ENCODE measurements at places on chromosomes 7 and 10.

DNA sequence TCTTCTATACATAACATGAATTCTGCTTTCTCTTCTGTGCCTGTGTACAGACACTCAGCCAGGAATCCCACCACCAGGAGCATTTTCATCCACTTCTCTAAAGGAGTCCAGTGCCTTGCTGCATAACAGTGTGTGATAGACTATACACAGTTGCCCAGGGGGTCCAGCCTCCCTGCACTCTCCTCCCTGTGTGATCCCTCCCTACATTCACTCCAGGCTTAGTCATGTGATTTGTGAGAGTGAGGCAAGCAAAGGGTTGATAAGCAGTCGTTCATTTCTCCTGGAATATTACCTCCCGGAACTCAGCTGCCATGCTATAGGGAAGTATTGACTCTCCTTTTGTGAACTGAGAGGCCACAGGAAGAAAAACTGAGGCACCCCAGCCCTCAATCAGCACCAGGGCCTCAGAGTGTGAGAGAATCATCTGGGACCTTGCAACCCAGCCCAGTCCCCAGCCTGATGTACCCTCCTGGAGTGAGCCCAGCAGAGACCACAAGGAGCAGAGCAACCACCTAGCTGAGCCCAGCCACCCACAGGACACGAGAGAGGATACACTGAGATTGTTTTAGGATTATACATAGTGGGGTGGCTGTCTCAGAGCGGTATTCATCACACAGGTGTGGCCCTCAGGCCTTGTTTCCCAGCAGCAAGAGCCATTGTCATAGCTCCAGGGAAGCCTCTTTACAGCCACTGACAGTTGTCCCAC lies 45.0 kb upstream of the EEPD1 start:
- no peak for DNase-seq

DNA sequence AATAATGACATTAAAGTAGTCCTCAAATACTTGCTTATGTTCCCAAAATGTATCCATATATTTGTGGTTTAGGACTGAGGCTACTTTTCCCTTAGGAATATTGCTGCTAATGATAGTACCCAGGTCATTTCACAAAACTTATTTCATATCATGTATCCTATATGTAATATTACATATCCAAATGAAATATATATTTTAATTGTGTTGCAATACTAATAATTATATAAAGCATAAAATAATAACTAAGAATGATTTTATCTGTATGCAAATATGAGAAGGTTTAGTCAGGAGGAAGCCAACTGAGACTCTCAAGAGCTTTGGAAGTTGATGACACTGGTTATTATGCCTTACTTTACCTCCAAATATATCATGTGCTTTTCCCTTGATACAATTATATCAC lies 231.5 kb upstream of the KLF14 start:
- DNase-seq, result no peak

GRCh38 chr7:92606985-92607384 lies 16.8 kb upstream of the FAM133B start:
- no peak for DNase-seq

DNA sequence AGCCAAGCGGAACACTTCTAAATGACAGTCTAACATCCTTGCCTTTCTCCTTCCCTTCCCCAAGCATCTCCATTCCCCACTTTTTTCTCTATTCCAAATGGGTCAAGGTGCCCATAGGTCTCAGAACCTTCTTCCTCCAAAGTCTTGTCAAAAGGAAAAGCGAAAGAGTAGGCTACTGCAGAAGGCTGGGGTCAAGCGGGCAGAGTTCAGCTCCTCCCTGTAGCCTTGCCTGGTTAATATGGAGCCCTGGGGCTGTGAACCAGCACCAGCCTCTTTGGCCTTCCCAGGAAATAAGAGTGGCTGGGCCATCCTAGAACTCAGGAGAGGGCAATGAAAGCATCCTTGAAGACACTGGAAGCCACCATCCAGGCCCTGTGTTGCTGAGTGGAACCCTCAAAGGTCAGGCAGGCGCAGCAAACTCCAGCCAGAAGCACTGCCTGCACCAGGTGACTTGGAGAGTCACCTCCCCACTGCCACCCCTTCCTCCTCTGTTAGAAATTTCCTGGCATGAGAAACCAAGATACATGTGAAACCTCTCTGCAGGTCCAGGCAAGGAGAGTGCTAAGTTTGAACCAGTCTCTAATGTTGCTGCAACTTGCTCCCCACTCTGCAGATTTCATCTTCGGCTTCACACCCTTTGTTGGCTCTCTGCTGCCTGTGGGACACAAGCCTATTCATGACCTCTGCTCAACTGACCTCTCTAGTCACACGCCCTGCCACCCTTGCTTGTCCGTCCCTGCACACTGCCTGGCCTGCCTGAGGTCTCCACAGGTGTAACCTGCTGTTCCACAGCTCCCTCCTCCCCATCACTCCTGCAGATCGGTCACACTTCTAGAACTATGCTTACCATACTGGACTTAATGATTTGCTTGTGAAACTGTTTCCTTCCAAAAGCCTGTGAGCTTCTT lies 74.9 kb downstream of the SH3PXD2A start:
- DNase-seq, result no peak

GRCh38 chr7:73909051-73909941 lies 48.3 kb downstream of the TMEM270 start:
- DNase-seq, result no peak

GRCh38 chr10:11548768-11549099 lies 62.7 kb downstream of the USP6NL start:
- DNase-seq, result no peak

GRCh38 chr10:47061776-47062175 lies 150.5 kb downstream of the PTPN20 start:
- no peak for DNase-seq

DNA sequence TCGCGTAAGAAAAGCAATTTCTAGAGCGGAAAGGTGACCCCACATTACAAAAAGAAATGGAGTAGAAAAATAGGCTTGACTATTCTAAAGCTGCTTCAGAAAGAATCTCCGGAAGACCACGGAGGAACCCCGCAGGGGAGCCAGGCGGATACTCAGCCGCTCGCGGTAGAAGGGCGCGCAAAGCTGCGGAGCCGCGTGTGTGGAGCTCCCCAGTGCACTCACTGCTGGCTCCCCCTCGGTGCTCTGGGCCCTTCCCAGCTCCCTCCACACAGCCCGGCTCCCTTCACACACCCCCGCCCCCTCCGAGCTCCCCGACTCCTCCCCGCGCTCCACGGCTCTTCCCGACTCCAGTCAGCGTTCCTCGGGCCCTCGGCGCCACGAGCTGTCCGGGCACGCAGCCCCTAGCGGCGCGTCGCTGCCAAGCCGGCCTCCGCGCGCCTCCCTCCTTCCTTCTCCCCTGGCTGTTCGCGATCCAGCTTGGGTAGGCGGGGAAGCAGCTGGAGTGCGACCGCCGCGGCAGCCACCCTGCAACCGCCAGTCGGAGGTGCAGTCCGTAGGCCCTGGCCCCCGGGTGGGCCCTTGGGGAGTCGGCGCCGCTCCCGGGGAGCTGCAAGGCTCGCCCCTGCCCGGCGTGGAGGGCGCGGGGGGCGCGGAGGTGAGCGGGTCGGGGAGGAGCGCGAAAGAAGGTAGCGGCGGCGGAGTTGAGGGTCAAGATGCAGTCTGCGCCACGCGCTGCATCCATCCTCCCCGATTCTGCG lies at the start of gene STEAP2:
Gene STEAP2 (plus strand): TSS at position 350 of the 758 bp plus-strand sequence. CDS start 13,343 bp downstream, outside the sequence.
- DNase-seq, result peak; percentile 75

DNA sequence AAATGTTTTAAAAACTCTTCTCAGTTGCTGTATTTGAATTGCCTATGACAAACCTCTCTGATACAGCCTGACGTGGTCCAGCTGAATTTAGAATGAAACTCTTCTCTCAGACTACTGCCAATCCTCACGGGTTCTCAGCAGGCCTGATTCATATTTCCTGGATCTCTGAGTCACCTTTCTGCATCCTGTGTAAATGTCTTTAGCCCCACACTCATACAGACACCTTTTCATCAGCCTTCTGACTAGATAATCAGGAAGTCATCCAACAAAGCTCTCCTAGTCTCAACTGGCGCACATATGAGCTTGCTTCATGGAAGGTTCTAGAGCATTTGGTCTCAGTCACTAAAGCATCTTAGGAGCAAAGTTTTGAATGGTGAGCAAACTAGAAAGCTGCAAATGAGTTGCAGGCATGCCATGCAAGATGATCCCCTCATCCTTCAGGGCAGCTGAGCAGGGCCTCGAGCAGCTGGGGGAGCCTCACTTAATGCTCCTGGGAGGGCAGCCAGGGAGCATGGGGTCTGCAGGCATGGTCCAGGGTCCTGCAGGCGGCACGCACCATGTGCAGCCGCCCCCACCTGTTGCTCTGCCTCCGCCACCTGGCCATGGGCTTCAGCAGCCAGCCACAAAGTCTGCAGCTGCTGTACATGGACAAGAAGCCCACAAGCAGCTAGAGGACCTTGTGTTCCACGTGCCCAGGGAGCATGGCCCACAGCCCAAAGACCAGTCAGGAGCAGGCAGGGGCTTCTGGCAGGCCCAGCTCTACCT lies 182.8 kb downstream of the ARHGAP12 start:
- DNase-seq, result no peak

GRCh38 chr10:68982389-68982788 lies 6.2 kb upstream of the KIFBP start:
- DNase-seq, result no peak

DNA sequence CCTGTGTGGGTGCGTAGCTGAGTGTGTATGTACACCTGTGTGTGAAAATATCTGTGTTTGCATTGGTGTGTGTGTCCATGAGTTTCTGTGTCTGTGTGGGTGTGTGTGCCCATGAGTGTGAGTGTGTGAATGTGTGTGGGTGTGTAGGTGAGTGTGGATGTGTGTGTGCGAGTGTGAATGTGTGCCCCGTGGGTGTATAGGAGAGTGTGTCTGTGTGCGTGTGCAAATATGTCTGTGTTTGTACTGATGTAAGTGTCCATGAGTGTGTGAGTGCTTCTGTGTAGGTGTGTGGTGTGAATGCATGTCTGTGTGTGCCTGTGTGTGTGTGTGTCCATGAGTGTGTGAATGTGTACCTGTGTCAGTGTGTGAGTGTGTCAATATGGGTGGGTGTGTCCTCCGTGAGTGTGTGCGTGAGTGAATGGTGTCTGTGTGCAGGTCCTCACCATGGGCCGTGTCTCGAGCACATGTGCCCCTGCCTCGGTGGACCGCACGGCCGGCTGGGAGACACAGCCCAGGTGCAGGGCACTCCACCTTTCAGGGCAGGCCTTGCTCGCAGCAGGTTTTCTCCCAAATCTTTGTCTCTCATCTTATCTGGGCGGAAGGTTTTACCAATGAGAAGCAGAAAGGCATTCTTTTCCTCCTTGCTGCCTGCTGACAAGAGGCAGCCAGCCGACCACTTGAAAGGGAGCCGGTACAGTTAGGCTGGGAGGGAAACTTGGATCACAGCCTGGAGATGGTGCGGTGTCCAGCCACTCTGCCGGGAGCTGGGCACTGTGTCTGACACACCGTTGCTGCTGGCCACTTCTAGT lies 107.1 kb upstream of the FAM20C start:
- no peak for DNase-seq

DNA sequence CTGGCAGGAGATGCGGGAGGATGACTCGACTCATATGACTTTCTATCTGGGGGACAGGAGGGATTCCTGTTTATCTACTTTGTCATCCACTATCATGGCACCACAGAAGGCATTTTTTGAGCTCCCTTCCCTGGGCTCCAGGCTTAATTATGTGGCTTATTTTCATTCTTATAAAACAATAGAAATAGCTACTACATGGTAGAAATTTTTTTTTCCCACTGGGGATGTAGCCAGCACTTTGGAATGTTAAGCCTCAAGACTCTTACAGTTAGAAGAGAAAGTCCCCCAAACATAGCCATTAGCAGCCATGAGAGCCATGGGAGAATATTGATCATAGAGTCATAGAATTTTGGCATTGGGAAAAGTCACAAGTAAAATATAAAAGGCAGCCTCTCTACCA lies 14.6 kb upstream of the FAM180A start:
- no peak for DNase-seq

- DNase-seq, result no peak
Observed at GRCh38 chr7:65809259-65809981, 63.5 kb upstream of the VKORC1L1 start.

GRCh38 chr10:129758207-129759021 lies 205.7 kb downstream of the EBF3 start:
- no peak for DNase-seq

DNA sequence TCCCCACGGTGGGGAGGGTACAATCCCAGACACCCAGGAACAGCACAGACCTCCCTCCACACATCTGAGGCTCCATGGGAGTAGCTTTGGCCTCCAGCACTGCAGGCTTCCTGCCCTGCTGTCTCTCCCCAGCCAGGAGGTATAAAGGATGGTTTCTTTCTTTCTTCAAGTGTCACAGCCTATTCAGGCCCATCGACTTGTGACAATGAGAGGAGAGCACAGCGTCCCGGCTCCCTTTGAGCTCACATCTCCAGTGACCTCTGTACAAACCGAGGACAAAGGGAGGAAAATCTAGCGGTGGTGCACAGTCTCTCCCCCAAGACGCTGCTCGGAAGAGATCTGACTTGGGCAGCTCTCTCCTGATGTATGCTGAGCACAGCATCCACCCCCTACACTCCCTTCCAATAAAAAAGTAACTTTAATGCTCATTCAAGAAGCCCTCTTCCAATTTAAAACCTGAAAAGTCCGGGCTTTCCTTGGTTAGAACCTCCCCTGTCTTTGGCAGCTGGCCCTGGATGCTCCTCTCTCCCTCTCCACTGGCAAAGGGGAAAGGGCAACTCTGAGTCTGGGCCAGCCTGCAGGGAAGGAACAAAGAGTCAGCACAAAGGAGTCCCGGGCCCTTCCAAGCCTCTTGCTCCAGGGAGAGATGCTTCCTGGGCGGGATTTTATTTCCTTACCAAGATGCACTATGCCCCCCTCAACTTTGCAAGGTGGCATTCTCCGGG lies 18.0 kb downstream of the CHST15 start:
- DNase-seq, result no peak

DNA sequence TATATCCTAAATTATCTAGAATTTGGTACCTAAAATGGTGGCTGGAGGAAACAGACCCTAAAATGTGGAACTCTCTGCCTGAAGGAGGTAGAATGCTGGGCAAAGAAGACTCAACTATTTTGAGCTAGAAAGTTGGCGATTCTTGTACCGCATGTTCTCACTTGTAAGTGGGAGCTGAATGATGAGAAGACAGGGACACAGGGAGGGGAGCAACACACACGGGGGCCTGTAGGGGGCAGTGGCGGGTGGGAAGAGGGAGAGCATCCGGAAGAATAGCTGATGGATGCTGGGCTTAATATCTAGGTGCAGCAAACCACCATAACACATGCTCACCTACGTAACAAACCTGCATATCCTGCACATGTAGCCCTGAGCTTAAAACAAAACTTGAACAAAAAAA lies 250.6 kb downstream of the CALN1 start:
- no peak for DNase-seq

Measured in NCI-H748 treated with DMSO at 0.1 percent for 48 hours (cell line).